ENCODE measurements at places on chromosomes 7 and 10. TPM values are rescaled to one million over a fixed set of nuclear protein-coding genes. Genes with fewer than 3 reads are reported as not detected.
A peak's percentile ranks its signal among the peaks of the same experiment; 100 is the strongest.

GRCh38 chr10:1272079-1272776 is 216.0 kb downstream of the WDR37 start:
- DNase-seq, result no peak
- H3K4me1 ChIP-seq, result no peaks in the 10 kb centered on the region
- no peak overlapping the region for H3K27ac ChIP-seq
- H3K4me3 ChIP-seq, result no peak overlapping the region

DNA sequence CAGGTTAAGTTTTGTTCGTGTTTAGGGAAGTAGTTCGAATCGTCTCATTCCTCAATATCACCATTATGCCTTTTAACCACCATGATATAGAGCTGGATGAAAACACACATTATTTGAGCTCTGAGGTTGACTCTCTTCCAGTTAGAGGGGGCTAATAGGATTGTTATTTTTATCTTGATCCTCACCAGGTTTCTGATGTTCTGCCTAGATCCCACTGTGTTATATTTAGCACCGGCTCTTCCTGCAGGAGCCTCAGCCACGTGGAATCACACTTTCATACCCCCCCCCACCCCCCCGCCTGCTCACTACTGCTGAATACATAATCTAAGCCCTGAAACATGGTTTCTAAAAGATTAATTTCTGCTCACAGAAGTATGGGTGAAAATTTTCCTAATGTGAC is 88.3 kb downstream of the NRCAM start:
- no peaks in the 10 kb centered on the region for H3K27me3 ChIP-seq
- no peak overlapping the region for H3K27ac ChIP-seq
- H3K36me3 ChIP-seq, result no peaks in the 10 kb centered on the region
- no peak for DNase-seq
- H3K4me1 ChIP-seq, result no peaks in the 10 kb centered on the region

- peak within 1 kb of the TSS; percentile 51 for H3K4me3 ChIP-seq
- H3K27me3 ChIP-seq, result no peaks in the 10 kb centered on the region
- peaks cover 2% of the 10 kb centered on the region for H3K36me3 ChIP-seq
- peak within 1 kb of the TSS; percentile 34 for H3K27ac ChIP-seq
- DNase-seq, result no peak
- peaks cover 11% of the 10 kb centered on the region for H3K4me1 ChIP-seq
These were observed at the start of gene SH3PXD2A for GRCh38 chr10:103855424-103855823. Gene SH3PXD2A (minus strand): TSS chr10:103855576. CDS start chr10:103855266, 310 bp downstream.

- no peaks in the 10 kb centered on the region for H3K4me1 ChIP-seq
- H3K4me3 ChIP-seq, result no peak overlapping the region
- H3K27me3 ChIP-seq, result no peaks in the 10 kb centered on the region
- DNase-seq, result no peak
These were observed 231.3 kb upstream of the FERD3L start for GRCh38 chr7:19376538-19376937.

Gene NODAL
- total RNA-seq, result 1.3 TPM

Gene COL13A1
- total RNA-seq, result not detected

Gene ELN
- total RNA-seq, result not detected

Gene CCNJ
- total RNA-seq, result 23.5 TPM

Gene CALD1
- total RNA-seq, result 155 TPM
